ENCODE measurements at places on chromosomes 4 and X.
A peak's percentile ranks its signal among the peaks of the same experiment; 100 is the strongest.

DNA sequence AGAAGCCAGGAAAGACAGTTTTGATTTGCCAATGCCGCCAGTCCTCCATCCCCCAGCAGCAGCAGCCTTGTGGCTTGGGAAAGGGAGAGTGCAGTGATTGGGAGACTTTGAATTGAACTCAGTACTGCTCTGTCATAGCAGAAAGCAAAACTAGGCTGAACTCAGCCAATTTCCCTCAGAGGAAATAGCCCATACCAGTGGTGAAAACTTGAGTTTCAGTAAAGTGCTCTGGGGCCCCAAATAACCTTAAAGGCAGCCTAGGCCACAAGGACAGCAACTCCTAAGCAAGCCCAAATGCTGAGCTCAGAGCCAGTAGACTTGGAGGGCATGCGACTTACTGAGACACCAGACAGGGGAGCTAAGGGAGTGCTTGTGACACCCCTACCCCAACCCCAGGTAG lies 2.0 kb upstream of the PROM1 start:
- no peak for DNase-seq

GRCh38 chrX:31747411-31747810 lies 675.6 kb upstream of the FTHL17 start:
- no peak for DNase-seq

GRCh38 chr4:187663076-187663475 lies 332.5 kb upstream of the ZFP42 start:
- DNase-seq, result no peak

- DNase-seq, result no peak
These were observed 3.9 kb downstream of the LOC101059915 start for GRCh38 chrX:71671043-71671780.

- DNase-seq, result peak; percentile 93
These were observed 39.2 kb upstream of the MSX1 start for GRCh38 chr4:4820261-4820660.

DNA sequence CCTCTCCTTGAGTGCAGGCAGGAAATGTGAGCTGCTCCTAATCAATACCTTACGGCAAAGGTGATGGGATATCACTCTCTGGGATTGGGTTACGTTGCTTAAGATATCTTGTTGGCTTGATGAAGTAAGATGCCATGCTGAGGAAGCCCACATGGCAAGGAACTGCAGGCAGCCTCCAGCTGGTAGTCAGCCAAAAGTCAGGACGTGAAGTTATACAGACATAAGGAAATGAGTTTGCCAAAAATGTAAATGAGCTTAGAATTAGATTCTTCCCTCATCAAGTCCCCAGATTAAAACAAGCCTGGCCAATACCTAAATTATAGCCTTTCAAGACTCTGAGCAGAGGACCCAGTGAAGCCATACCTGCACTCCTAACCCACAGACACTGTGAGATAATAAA lies 155.0 kb downstream of the QDPR start:
- no peak for DNase-seq

- no peak for DNase-seq
These were observed 41.1 kb downstream of the REELD1 start for GRCh38 chr4:146255463-146255862.

DNA sequence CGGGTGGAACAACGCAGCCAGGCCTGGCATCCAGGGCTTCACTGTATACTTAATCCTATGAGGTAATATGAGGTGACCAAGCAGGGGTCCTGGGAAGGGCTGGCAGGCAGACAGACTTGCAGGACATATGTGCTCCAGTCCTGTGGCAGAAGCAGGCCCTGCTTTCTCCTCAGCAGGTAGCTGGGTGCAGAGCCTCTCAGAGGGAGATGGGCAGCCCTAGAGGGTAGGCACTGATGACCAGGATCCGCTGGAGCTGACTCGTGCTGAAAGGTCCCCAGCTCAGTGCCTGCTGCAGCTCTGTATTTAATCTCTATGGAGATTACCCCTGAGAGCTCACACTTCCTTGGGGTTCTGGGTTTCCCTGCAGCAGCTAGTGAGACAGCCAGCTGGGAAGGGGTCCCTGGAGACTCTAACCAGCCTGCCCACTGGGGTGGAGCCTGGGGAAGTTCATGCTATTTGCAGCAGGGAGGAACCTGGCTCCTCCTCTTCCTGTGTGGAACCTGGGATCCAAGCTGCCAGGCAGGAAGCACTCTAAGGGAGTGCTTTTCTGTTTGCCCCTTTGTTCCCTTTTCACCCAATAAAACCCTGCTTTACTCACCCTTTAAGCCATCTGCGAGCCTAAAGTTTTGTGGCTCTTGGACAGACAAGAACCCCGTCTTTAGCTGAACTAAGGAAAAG lies 339.2 kb downstream of the DCAF12L2 start:
- no peak for DNase-seq

DNA sequence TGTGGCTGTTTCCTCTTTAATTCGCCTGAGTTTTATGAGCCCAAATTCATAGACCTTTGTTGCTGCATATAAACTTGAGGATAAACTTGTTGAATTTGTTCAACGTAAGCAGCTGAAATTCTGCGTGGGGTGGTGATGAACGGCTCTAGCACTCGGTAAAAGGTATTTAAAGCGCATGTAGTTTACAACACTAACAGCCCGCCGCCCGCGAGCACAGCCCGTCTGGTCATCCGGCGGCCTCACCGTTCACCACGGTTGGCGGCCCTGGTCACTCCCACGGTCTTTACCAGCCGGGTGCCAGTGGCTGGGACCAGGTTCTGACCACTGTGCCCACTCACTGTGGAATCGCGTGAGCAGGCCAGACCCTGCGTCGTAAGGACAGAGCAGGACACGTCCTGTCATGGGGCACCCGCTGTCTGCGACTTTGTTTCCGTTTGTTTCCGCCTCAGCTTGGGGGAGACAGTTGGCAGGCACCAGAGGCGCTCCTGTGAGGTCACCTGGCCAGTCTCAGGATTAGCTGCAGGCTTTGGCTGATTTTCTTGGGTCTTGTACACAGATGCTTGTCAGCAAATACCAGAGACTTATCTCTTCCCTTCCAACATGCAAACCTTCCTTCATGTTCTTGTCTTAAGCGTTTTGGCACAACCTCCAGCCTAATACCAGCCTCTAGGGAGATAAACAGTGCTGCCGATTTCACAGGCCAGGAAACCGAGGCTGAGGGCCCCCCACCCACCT lies 36.8 kb upstream of the SPON2 start:
- no peak for DNase-seq

GRCh38 chr4:176971576-176972115 lies 178.9 kb upstream of the VEGFC start:
- DNase-seq, result no peak

GRCh38 chrX:86806786-86807185 lies 658.5 kb downstream of the DACH2 start:
- no peak for DNase-seq

GRCh38 chr4:140893939-140894338 lies 137.8 kb upstream of the TBC1D9 start:
- no peak for DNase-seq

- no peak for DNase-seq
These were observed 4.6 kb upstream of the ZNF185 start for GRCh38 chrX:152892999-152893891.

DNA sequence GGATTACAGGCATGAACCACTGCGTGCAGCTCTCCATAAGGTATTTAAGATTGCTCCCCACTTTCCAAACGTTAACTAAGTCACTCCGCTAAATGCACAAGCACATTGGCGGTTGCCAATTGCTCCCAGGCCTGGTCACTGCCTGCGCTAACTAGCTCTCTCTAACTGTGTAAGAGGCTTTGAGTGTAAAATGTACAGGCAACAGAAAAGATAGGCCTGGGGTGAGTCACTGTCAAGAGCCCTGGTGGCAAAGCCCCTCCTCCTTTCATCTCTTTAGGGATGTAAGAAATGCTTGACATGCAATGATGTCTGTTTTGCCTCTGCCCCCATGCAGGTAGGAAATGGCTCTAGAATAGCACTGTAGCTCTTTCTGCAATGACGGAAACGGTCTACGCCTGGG lies 329.7 kb upstream of the GATB start:
- DNase-seq, result no peak

DNA sequence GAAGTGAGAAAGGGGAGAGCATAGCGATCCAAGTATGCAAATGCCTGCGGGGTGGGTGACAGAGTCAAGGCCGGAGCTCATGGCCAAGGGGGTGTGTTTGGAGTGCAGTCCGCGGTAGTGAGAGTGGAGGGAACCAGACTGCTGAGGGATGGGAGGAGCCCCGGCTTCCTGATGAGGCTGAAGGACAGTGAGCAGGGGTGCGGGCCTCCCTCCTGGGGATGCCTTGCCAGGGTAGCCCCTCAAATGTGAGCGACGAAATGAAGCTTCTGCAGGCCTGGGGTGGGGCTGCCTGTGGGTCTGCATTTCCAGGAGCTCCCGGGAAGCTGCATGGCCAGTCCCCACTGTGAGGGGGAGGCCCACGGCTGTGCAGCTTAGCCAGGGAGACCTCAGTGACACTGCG lies 45.0 kb downstream of the PSAPL1 start:
- no peak for DNase-seq

DNA sequence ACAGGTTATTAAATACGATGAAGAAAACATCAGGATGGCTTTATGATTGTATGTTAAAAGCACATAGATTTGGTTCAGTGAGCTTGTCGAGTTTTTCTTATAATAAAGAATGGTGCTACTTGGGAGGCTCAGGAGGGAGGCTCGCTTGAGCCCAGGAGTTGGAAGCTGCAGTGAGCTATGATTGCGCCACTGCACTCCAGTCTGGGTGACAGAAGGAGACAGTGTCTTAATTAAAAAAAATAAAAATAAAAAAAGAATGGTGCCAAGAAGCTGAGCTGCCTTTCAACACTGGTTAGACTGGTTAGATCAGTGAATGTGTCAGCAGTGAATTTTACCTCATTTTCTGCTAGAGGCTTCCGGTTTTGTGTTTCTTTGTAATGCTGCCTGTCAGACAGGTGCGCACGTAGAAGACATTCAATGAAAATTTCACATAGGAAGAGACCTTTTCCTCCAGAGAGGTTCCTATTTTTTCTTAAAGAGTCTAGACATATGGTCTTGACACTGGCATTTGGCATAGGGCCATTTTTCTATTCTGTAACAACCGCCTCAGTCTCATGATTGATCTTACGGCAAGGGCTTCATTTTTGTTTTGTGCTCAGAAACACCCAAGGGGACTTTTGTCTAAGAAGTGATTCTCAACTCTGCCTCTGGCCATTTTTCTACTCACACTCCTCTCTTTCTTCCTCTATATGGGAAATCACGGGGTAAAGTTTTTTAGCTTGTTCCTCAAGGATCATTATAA lies 15.0 kb upstream of the ARSF start:
- DNase-seq, result no peak

DNA sequence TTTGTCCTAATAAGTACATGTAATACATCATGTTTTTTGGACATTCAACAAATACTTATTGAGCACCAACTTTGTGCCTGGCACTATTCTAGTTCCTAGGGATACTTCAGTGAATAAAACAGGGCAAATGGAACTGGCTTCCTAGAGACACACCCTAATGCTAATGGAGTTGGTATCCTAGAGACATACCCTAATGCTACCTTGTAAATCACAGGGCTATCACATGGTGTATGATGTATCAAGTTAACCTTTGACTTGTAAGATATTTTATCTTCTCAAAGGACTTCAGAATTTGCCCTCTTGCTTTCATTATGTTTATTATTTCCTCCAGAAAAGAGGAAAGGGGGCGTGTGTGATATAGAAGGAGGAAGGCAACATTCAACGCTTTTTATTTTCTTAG lies 10.1 kb downstream of the GK start:
- DNase-seq, result no peak

GRCh38 chr4:177511611-177512010 lies 69.4 kb upstream of the AGA start:
- no peak for DNase-seq

DNA sequence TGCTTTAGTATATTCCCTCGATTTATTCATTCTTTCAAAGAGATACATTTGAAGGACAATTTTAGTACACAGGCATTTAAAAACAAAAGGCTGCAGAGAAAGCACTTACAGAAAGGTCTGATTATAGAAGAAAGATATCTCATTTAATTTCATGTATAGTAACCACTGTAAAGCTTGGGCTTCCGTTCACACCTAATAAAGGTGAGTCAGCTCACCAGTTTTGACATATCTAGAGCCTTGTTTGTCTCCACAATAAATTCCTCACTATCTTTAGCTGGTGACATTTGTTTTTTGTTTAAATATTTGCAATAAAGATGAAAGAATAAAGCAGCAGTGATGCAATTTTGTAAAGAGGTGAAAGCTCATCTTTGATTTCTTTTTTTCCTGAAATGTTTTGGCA lies 1.1 kb upstream of the EPHA5 start:
- DNase-seq, result no peak

GRCh38 chr4:1980561-1981041 lies 28.2 kb downstream of the NELFA start:
- DNase-seq, result no peak

- DNase-seq, result no peak
These were observed 110.4 kb downstream of the RPA4 start for GRCh38 chrX:96994093-96994492.

DNA sequence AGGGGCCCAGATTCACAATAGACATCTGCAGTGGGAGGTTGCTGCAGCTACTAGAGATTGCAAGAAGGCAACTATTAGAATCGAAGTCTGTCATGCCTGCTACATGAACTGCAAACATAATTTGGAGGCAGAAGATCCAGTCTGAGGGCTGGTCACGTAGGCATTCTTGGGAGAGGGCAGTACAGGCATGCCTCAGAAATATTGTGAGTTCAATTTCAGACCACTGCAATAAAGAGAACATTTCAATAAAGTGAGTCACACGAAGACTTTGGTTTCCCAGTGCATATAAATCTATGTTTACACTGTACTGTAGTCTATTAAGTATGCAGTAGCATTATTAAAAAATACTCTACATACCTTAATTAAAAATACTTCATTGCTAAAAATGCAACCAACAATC lies 585.8 kb upstream of the FAT1 start:
- DNase-seq, result no peak

- DNase-seq, result no peak
These were observed 61.8 kb downstream of the CLNK start for GRCh38 chr4:10622728-10623127.

GRCh38 chr4:15963001-15963451 lies at the start of gene FGFBP2:
FGFBP2 (minus strand) TSS chr4:15963175; CDS start chr4:15963129, 46 bp downstream.
- DNase-seq, result peak; percentile 4

GRCh38 chr4:177699365-177700213 lies 257.4 kb upstream of the AGA start:
- DNase-seq, result no peak

DNA sequence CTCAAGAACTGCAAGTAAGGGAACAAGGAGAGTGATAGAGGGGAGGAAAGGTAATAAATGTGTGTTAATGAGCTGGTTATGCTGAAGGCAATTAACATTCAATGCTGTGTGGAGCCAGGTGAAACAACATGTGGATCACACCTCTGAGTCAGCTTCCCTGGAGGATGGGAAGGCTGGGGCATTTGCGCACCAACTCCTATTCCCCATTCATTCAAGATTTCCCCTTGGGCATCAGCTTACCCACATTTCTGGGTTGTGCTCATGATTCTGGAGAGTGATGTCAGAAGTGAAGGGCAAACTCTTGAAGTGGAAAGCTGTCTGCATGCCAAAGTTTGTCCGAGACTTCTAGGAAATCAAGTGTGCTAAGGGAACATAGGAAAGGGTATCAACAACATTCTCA lies 461.4 kb downstream of the MID1IP1 start:
- no peak for DNase-seq

All from amygdala (tissue), 56 donors.